ENCODE measurements at places on chromosomes 3 and 15.

DNA sequence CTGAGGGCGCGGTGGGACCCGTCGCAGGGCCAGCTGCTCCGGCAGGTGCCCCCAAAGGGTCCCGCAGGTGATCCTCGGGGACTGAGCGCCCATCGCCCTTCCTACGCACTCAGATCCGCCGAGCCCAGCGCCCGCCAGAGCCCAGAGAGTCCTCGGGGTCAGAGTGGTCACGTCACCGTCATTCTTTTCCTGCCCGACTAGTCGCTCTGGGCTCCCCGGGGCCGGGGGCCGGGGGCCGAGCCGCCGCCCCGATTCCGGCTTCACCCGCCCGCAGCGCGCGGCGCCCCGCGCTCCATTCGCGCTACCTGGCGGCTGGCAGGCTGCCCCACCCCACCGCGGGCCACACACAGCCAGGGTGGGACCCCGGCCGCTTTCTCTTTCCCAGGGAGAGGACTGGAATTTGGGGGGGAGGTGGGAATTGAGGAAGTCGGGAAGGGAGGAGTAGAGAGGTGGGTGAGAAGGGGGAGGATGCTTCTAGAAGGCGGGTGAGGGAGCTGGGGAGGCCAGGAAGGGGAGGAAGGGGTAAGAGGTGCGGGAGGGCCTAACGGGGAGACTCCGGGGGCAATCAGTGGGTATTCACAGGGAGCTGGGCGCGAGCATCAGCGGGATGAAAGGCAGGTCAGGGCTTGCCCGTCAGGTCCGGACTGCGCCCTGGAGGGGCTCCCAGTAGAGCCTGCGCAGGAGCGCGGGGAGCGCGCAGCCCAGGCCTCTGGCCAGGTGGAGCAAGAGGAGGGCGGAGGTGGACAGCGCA, 36.1 kb upstream of the EPHB3 start:
- DNase-seq: no peak

DNA sequence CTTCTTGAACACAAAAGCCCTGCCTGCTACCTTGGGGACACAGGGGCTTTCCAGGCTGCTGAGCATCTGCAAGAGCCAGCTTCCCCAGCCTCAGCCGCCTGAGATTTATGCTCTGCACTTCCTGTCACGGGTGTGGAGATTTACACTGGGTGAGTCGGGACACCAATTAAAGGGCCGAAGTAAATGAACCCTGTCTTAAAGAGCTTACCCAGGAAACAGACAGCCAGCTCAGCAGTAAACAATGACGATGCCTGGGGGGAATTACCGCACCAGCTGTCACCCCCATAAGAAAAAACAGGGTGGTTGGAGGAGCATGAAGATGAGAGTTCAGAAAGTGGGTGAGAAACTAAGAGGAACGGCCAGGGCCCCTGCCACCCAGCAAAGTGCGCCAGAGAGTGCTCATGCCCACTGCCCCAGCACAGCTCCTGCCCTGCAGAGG, 37.5 kb upstream of the IQSEC1 start:
- DNase-seq: no peak

DNA sequence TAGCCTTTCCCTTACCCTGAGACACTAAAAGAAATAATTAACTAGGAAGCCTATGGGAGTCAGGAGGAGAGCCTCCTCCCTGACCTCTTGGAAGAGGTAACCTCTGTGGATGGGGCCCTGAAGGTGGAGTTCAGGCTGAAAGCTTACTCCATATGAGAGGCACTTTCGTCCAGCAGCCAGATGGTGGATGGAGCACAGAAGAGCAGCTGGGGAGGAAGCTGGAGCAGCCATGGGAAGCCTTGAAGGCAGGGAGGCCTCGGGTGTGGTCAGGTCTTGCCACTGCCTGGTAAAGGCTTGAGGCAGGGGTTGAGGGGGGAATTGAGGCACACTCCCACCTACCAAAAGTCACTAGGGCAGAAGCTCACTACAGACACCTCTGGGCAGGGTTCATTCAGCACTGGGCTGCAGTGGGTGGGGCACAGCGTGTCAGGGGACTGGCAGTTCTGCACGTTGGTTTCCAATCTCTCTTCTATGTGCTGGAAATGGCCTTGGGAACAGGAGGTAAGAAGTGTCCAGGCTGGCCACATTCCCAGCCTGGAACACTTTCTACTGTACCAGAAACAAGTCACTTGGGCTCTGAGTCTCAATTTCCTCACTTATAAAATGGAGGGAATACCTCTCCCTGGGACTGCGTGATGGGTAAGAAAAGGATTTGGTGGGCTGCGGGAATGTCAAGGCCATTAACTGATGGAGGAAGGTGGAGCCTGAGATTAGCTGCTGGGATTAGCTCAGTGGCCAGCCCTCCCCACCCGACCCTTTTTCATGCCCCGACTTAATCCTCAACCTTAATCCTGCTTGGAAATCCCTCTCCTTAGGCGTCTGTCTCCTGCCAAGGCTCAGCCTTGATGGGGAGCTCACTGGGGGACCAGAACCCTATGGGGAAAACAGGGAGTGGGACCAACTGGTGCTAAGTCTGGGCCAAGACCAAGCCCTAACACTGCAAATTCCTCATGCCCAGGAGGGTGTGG, 5.4 kb downstream of the PCBP4 start:
- no peak for DNase-seq

DNA sequence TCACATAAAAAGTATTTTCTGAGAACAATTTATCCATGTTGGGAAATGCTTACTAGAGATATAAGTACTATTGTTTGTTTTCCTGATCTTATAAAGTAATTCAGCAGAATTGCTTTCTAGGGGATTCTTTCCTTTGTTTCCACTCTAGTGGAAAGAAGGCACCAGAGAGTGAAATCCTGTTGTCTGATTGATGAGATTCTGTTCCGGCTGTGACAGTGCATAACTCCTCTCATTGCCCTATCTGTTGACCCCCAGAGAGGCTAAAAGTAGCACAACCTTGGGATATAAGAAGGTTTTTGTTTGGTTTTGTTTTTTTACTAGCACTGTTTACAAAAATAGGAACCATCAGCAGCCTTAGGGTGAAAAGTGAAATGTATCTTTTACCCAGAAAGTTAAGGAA, 114.1 kb downstream of the ALCAM start:
- no peak for DNase-seq

GRCh38 chr3:18740631-18741583, 315.8 kb upstream of the SATB1 start:
- peak; percentile 19 for DNase-seq

DNA sequence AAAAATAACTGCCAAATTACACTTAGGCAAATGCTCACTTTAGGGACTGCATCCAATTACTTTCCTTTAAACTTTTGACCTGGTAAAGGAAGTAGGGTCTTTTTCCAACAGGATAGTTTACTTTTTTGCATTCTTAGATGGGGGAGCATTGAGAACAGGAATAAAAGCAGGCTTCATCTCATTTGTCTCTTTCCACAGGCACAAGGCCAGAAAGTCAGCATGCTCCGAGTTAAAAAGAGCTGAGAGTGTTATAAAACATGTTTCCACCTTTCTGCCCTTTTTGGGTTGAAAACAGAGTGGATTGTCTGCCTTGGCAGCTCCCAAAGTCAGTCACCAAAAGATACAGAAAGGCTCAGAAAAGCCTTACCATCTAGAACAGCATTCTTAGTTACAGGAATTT, 404.9 kb upstream of the ALCAM start:
- no peak for DNase-seq

GRCh38 chr3:99250272-99250671, 348.8 kb upstream of the DCBLD2 start:
- no peak for DNase-seq

- no peak for DNase-seq
These were observed 171.9 kb downstream of the FRMD5 start for GRCh38 chr15:44023176-44023575.

DNA sequence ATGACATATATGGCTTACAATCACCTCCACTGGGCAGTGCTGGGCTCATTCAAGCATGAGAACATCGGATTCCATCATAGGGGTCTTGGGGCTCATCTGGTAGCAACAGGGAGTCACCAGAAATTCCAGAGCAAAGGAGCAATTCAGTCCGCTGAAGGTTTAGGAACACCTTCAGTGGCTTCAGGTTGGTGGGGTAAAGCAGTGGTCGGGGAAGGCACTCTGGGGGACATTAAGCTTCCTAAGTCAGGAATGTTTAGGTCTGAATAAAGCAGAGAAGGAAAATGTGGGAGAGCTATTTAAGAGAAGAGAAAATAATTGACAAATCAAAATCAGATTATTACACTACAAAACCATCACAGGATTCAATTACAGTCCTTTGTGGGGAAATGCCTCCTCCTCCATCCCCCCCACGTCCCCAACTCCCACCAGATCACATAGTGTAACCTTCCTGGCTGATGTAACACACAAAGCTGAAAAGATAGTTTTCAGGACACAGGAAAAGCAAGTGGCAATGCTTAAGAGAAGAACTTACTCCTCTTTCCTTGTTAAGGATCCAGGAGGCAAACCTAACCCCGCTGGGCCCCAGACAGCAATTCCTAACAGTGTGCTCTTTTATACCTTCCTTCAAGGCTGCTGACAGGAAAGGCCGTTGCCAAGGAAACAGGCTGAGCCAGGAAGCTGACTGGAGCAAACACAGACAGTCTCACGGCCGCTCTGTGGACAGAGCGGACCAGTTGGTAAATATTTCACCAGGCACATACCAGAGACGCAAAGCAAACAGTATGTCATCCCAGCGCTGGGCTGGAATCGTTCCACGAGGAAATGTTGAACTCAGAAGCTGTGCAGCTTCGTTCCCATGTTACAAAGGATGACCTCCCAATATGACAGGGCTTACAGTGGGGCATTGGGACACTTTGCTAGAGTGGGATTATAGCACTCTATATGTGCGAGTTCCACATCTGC, 57.5 kb upstream of the LMCD1 start:
- no peak for DNase-seq

- DNase-seq: no peak
These were observed 364.6 kb upstream of the TBL1XR1 start for GRCh38 chr3:177561769-177562392.

DNA sequence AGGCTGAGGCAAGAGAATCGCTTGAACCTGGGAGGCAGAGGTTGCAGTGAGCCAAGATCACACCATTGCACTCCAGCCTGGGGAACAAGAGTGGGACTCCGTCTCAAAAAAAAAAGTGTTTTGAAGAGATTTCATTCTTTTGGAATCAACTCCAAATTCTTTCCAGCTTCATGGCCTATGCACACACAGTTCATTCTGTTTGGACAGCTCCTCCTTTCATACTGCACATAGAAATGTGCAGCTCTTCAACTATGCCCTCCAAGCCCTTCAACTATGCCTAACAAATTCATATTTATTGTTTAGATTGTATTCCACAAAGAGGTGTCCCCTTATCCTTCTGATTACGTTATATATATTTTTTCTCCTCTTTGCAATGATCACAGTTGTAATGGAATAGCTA, 4.2 kb downstream of the TP53BP1 start:
- no peak for DNase-seq

DNA sequence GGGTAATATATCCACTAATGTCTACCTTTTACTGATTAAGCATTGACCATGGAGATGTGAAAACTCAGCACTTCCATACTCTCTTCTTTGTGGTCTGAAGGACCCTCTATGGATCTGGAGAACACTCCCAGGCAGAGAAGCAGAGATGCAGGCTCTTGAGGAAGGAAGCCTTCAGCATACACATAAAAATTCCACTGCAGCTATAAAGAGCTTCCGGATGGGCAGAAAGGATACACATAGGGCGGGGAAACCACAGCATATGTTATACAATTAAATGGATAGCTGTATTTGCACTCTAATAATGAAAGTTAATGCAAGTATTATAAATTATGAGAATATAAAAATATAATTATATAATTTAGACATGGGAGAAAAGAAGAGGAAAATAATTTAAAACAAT, 1258.2 kb upstream of the ALCAM start:
- no peak for DNase-seq

GRCh38 chr3:159763011-159763601, 225.5 kb upstream of the IL12A start:
- DNase-seq: no peak

GRCh38 chr3:126263971-126264370, 83.6 kb upstream of the ALDH1L1 start:
- DNase-seq: no peak

DNA sequence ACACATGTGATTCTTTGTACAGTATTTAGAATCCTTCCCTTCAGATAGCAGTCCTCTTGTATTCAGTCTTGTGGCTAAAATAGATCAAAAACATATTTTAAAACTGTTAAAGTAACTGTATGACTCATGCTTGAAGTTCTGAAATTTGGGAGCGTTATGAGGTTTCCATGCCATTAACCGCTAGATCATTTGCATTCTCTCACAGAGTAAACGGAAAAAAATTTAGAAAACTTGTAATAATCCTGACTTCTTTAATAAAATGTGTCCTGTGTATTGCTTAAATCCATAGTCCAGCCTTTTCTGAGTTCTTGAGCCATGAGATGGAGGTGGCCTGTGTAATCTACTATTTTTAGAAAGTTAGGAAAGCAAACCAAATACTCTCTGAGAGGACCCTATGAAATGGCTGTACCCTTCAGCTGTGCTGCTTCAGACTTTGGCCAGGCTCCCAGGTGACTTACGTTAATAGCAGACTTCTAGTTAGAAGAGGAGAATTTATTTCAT, 33.8 kb downstream of the MBNL1 start:
- DNase-seq: no peak

- no peak for DNase-seq
These were observed at the start of gene TMEM108 for GRCh38 chr3:133038089-133038730. Gene TMEM108, plus strand, starts transcription at chr3:133038391.

- no peak for DNase-seq
These were observed 21.8 kb upstream of the PROK2 start for GRCh38 chr3:71806736-71807135.

DNA sequence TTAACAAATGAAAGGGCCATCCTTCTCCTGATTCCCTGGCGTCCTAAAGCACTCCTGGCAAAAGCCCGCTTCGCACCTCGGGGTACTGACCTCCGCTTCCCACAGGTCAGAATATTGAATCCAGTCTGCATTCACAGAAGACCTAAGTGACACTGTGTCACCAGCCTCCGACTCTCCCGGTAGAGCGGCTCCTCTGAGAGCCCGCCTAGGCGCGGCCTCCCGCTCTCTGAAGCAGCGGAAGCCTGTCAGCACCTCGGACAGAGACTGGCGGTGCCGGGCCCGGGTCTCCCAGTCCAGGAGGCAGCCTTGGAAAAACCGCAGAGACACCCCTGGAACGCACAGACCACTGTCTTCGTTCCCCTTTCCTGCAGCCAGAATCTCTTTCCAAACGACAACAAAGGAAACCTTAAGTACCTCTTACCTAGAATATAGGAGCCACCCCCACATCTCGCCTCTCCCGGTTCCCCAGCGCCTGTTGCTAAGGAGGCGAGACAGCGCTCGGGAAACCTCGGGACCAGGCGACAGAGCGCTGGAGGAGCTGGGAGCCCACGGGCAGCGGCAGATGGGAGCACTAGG, 1.2 kb downstream of the GABRB3 start:
- no peak for DNase-seq

DNA sequence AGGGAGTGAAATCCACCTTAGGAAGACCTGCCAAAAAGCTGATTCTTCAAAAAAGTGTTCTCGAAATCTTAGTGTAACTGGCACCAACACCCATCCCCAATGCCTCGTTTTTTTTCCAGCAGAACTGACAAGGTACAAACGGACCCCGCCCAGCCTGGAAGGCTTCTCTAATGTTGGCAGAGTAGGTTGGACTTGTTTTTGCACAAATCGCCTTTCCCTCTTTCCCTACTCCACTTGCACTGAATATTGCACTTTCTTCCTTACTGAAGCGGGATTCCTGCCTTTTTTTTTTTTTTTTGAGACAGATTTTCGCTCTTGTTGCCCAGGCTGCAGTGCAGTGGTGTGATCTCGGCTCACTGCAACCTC, 544 bp upstream of the TIMMDC1 start:
- DNase-seq: no peak

Measured in stimulated activated CD4-positive, alpha-beta T cell treated with anti-CD3 and anti-CD28 coated beads, TNF-alpha, amount 100 ng/mL, for 1 hour (primary cell).